ENCODE measurements at places on chromosomes 3 and 15.
A peak's percentile ranks its signal among the peaks of the same experiment; 100 is the strongest.

- DNase-seq: no peak
Measured at GRCh38 chr15:74253211-74253921, 17.2 kb downstream of the CCDC33 start.

DNA sequence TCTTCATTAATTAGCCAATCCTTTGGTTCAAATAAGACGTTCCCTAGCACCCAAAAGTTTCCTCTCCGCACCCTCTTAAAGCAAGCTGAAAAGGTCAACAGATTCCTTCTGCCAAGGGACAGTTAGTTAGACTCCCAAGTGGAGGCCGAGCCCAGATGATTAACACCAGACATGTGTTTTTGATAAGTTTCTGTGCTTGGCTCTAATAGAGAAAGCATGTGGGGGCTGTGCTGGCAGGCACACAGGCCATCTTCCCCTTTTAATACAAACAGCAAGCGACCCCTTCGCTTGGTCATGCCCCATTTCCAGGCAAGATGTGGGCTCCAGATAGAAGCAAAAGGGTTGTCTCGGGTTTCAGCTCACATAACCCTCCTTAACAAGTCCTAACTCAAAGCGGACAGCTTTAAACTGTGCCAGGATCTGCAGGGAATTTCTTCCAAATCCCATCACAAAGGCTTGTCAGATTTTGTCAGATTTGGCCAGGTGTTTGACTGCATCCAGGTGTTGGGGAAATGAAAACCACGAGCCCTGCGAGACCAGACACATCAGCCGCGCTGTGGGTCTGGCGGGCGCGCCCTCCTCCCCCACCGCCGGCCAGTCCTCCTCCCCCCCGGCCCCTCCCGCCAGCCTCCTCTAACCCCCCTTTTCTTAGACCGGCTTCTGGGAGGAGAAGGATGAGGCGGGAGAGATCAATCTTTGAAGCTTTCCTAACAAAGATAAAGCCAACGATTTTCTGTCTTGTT is 3.3 kb downstream of the HES1 start:
- no peak for DNase-seq

- no peak for DNase-seq
Measured at GRCh38 chr3:156750874-156751245, 75.3 kb upstream of the LEKR1 start.

GRCh38 chr3:43856351-43856750 is 165.6 kb downstream of the ABHD5 start:
- DNase-seq: no peak

- DNase-seq: peak; percentile 11
Measured at GRCh38 chr3:150761831-150762661, 923 bp downstream of the SIAH2 start.

GRCh38 chr15:70036585-70037291 is 61.0 kb downstream of the TLE3 start:
- DNase-seq: no peak

- no peak for DNase-seq
Measured at GRCh38 chr3:55445551-55445950, 41.6 kb downstream of the WNT5A start.

GRCh38 chr15:101615986-101616848 is 36.0 kb downstream of the TM2D3 start:
- no peak for DNase-seq

All from anterior cingulate cortex (tissue), 58 donors.